ENCODE measurements at places on chromosomes 12 and 14. TPM values are rescaled to one million over a fixed set of nuclear protein-coding genes. Genes with fewer than 3 reads are reported as not detected.

Gene VWF
- polyA plus RNA-seq: 0.39 TPM

Gene GPR65
- polyA plus RNA-seq: not detected

Gene CDCA3
- polyA plus RNA-seq: 77.0 TPM

Gene C12orf75
- polyA plus RNA-seq: 26.4 TPM

Gene TMCC3
- polyA plus RNA-seq: 1.1 TPM

Gene PTGR2
- polyA plus RNA-seq: 3.1 TPM

Gene UNC79
- polyA plus RNA-seq: 1.8 TPM

Gene COCH
- polyA plus RNA-seq: 12.9 TPM

Gene CAPZA3
- polyA plus RNA-seq: not detected

Gene LRFN5
- 0.85 TPM for polyA plus RNA-seq

Gene C12orf56
- 2.0 TPM for polyA plus RNA-seq

Gene CDKN3
- polyA plus RNA-seq: 25.4 TPM

Gene ANO2
- 1.7 TPM for polyA plus RNA-seq

Gene KRT77
- polyA plus RNA-seq: 0.02 TPM

Gene B4GALNT3
- 14.9 TPM for polyA plus RNA-seq

Gene PELI2
- polyA plus RNA-seq: 14.6 TPM

Gene NRL
- polyA plus RNA-seq: 2.2 TPM

Gene TMEM63C
- 3.7 TPM for polyA plus RNA-seq

Gene C1R
- polyA plus RNA-seq: 19.3 TPM

Gene MUCL1
- not detected for polyA plus RNA-seq

Gene GLIPR1L2
- polyA plus RNA-seq: 0.24 TPM

Gene TCP11L2
- 1.9 TPM for polyA plus RNA-seq

Gene PTPRO
- 0.44 TPM for polyA plus RNA-seq

Gene SOAT2
- 0.13 TPM for polyA plus RNA-seq

Gene NXPH4
- polyA plus RNA-seq: 0.92 TPM

Gene MORN3
- 0.39 TPM for polyA plus RNA-seq

Gene PLXNC1
- polyA plus RNA-seq: 0.86 TPM

Gene HOXC11
- not detected for polyA plus RNA-seq

Gene ETFBKMT
- 0.69 TPM for polyA plus RNA-seq

Gene ALG10B
- polyA plus RNA-seq: 10.7 TPM

Gene PROX2
- 0.03 TPM for polyA plus RNA-seq

Gene HSPB8
- 28.2 TPM for polyA plus RNA-seq

Gene ANKRD33
- polyA plus RNA-seq: 1.5 TPM

Gene GXYLT1
- polyA plus RNA-seq: 3.1 TPM

Gene LMNTD1
- not detected for polyA plus RNA-seq

Gene CLEC2D
- 4.2 TPM for polyA plus RNA-seq

Gene SYCP3
- not detected for polyA plus RNA-seq

Gene CIDEB
- polyA plus RNA-seq: 0.09 TPM

Gene FOXN4
- 0.78 TPM for polyA plus RNA-seq

Gene RNU6-8
- not detected for polyA plus RNA-seq
